ENCODE measurements at places on chromosomes 7 and 10. TPM values are rescaled to one million over a fixed set of nuclear protein-coding genes. Genes with fewer than 3 reads are reported as not detected.

The HMX3 gene
- polyA plus RNA-seq, result not detected

The JAKMIP3 gene
- 0.05 TPM for polyA plus RNA-seq

The SPDYE11 gene
- polyA plus RNA-seq, result not detected

The BTBD16 gene
- polyA plus RNA-seq, result not detected

The NPC1L1 gene
- polyA plus RNA-seq, result 0.09 TPM

The TMEM225B gene
- 1.3 TPM for polyA plus RNA-seq

The ABCF2 gene
- polyA plus RNA-seq, result 41.6 TPM

GRCh38 chr7:85184599-85185423 lies 2.0 kb downstream of the SEMA3D start:
- DNase-seq, result peak; percentile 47
- H3K4me3 ChIP-seq, result peak overlapping the region; percentile 79
- no peaks in the 10 kb centered on the region for H3K36me3 ChIP-seq
- H3K4me1 ChIP-seq, result peaks cover 2% of the 10 kb centered on the region
- no peak overlapping the region for H3K27ac ChIP-seq
- H3K27me3 ChIP-seq, result no peaks in the 10 kb centered on the region

DNA sequence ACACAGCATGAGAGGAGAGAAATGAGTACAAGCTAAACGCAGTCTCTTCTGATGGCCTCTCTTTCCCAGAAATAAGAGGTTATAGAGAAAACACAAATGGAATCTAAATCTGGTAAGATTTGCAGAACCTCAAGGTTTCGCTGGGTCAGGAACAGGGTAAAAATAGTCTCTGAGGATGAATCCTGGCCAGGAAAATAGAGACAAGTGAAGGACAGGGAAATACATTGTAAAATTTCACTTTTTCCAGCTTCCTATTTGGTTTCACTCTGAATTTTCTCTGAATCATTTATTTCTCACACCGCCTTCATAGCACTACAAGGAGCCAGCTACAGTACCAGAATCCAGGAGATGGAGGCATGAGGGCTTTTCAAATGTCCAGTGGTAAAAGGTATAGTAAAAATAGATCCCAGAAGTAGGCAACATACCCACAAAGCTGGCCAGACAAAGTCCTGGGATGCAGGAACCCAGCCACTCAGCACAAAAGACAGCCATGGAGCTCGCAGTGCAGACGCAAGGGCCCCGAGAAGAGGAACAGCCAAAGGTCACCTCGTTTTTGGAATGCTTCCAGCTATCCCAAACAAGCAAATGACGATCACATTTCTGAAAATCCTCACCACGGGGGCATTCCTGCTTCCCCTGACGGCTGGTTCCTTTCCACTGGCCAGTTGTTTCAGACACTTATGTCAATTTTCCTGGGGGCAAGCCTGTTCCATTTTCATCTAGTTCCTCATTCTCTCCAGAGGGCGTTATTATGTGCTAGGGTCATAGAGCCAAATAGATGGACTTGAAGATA lies 21.5 kb upstream of the IKZF1 start:
- H3K4me1 ChIP-seq, result no peaks in the 10 kb centered on the region
- no peak for DNase-seq

DNA sequence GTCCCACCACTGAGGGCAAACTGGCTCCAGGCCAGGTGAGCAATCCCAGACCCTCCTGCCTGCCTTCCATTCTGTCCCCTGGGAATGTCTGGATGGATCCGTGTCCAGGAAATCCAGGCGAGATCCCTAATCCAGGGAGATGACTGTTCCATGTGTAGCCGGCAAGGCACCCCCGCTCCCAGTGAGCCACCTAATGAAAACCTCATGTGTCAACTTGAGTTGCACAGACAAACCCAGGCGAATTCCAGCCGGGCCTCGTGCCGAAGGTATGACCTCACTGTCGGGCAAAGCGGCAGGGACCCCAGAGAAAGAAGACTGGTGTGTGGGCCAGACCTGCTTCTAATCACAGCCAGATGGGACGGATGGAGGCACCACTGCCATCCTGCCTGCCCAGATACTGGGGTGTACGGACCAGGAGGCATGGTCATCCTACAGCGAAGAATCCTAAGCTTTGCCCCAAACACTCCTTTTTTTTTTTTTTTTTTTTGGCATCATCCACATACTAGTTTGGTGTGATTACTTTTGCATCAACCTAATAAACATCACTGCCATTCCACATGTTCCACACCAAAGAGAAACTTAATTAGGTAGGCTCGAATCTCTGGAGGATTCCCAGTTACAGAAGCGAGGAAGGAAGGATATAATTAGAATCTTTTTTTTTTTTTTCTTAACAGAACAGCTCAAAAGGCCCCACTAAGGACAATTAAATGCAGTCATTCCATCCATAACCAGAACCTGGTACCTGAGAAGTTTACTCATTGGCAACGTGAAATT lies 313.1 kb downstream of the CALN1 start:
- H3K4me1 ChIP-seq, result no peaks in the 10 kb centered on the region
- no peaks in the 10 kb centered on the region for H3K36me3 ChIP-seq
- H3K27me3 ChIP-seq, result no peaks in the 10 kb centered on the region
- no peak overlapping the region for H3K4me3 ChIP-seq
- DNase-seq, result no peak
- no peak overlapping the region for H3K27ac ChIP-seq

DNA sequence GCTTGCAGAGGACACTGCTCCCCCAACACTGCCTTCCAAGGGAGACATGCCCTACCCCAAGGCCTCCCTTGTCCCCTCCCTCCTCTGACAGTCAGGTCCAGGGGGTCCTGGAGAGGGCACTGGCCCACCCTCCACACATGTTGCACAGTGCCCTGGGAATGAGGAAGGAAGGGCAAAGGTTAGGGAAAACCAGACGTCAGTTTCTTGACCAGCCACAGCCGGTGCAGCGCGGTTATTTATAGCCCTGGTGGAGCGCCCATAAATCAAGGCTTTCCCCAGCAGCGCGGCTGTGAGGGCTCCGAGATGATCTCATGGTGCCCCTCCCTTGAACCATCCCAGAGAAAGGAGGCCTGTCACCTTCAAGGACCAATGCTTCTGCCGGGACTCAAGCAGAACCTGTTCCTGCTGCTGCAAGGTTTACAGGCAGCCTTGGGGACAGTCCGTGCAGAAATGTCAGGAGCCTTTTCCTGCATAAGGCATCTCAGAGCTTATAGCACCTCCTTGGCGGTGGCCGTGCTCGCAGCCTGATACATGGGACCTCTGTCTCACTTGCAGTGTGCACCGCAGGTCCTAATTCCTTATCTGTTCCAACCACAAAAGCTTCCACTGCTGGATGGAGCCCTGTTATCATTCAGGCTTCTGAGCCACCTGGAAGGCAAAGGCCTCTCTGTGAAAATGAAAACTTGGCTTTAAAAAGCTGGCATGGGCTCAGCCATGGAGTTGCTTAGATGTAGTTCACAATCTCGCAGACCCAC lies 127.3 kb downstream of the LHPP start:
- H3K27me3 ChIP-seq, result no peaks in the 10 kb centered on the region
- H3K4me1 ChIP-seq, result no peaks in the 10 kb centered on the region
- H3K4me3 ChIP-seq, result no peak overlapping the region
- no peaks in the 10 kb centered on the region for H3K36me3 ChIP-seq
- H3K27ac ChIP-seq, result no peak overlapping the region
- peak; percentile 68 for DNase-seq

DNA sequence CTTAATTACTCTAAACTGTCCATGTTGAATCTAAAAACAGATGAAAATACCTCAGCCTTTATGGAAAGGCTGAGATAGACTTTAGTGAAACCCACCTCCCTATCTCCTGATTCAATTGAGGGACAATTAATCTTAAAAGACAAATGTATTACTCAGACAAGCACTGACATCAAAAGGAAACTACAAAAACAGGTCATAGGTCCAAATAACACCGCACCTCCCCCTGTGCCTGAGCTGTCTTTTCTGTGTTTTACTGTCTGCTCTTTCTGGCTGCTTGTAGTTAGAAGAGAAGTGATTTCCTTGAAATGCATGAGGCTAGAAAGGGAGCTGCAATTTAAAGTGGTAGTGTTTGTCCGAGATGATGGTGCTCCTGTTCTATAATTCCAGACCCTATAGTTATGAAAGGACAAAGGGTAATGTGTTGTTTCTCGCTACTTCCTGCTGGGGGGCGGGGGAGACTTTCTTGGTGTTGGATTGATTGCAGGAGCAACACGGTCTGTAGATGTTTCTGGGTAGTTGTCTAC lies 16.0 kb downstream of the AKR1C8 start:
- no peaks in the 10 kb centered on the region for H3K27me3 ChIP-seq
- H3K4me1 ChIP-seq, result no peaks in the 10 kb centered on the region
- no peaks in the 10 kb centered on the region for H3K36me3 ChIP-seq
- H3K27ac ChIP-seq, result no peak overlapping the region

- H3K4me3 ChIP-seq, result no peak overlapping the region
- no peaks in the 10 kb centered on the region for H3K27me3 ChIP-seq
- H3K36me3 ChIP-seq, result no peaks in the 10 kb centered on the region
- no peak overlapping the region for H3K27ac ChIP-seq
Observed at GRCh38 chr7:134046594-134047128, 80.5 kb upstream of the LRGUK start.

DNA sequence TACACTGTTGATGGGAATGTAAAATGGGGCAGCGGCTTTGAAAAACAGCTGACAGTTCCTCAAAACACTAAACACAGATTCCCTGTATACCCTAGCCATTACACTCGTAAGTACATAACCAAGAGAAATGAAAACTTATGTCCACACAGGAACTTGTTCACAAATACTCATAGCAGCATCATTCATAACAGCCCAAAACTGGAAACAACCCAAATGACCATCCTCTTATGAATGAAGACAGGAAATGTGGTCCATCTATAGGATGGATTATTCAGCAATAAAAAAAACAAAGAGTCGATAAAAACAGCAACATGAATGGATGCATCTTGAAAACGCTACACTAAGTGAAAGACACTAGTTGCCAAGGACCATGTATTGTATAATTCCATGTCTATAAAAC lies 23.7 kb downstream of the NMT2 start:
- no peak overlapping the region for H3K27ac ChIP-seq
- DNase-seq, result peak; percentile 52
- H3K27me3 ChIP-seq, result no peaks in the 10 kb centered on the region
- no peaks in the 10 kb centered on the region for H3K36me3 ChIP-seq

DNA sequence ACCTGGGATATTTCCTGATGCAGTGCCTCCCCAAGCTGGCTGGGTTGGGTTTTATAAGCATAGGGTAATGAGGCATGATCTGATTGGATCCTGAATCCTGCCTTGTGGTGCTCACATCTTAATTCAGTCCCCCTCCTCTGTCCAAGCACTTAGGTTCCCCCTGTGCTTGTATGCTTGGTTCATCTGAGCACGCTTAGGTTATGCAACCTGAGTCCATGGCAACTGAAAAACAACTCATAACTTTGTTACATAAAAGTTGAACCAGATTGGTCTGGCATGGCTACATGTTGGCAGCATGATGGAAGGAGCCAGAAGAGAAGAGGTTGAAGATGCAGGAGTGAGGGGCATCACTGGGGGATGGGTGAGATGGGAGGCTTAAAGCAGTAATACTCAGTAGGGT lies 57.3 kb upstream of the OSBPL3 start:
- H3K36me3 ChIP-seq, result no peaks in the 10 kb centered on the region
- no peak overlapping the region for H3K4me3 ChIP-seq
- no peaks in the 10 kb centered on the region for H3K4me1 ChIP-seq
- no peak overlapping the region for H3K27ac ChIP-seq
- DNase-seq, result no peak

GRCh38 chr10:42753126-42753506 lies 29.5 kb upstream of the BMS1 start:
- H3K27me3 ChIP-seq, result peaks cover 20% of the 10 kb centered on the region
- no peaks in the 10 kb centered on the region for H3K4me1 ChIP-seq
- peak overlapping the region; percentile 17 for H3K4me3 ChIP-seq
- no peaks in the 10 kb centered on the region for H3K36me3 ChIP-seq
- peak; percentile 46 for DNase-seq

GRCh38 chr7:67391168-67391567 lies 394.5 kb downstream of the TYW1 start:
- H3K36me3 ChIP-seq, result no peaks in the 10 kb centered on the region
- no peak overlapping the region for H3K27ac ChIP-seq
- no peak for DNase-seq
- no peak overlapping the region for H3K4me3 ChIP-seq
- H3K4me1 ChIP-seq, result no peaks in the 10 kb centered on the region
- no peaks in the 10 kb centered on the region for H3K27me3 ChIP-seq

DNA sequence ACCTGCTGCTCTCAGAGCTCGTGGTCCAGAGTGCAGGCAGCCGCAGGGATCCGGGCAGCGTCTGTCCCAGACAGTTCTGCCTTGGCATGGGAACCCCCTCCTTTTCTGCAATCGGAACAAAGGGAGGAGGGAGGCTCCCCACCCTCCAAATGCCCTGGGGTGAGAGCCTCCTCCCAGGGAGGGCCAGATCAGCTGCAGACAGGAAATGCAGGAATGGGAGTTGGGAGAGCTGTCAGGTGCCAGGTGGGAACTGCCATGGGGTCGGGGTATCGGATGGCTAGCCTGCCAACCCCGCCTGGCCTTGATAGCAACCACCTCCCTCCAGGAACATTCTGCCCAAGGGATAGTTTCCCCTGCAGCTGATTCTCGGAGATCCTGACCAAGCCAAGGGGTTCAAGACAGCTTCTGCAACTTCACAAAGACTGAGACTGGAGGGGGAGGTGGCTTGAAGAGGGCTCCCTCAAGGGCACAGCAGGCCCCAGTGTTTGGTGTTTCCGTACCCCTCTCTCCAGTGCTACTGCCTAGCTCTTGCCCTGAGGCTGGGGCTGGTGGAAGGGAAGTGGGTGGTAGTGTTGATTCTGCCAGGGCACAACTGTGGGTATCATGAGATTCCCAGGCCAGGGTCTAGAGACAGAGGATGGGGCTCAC lies at the start of gene CALML5:
TSS of gene CALML5 (minus strand) at position 78 of the 648 bp plus-strand sequence. CDS start 132 bp downstream, outside the sequence.
- H3K36me3 ChIP-seq, result no peaks in the 10 kb centered on the region
- H3K27ac ChIP-seq, result no peak within 1 kb of the TSS
- H3K27me3 ChIP-seq, result peaks cover 17% of the 10 kb centered on the region
- H3K4me1 ChIP-seq, result no peaks in the 10 kb centered on the region
- no peak within 1 kb of the TSS for H3K4me3 ChIP-seq
- DNase-seq, result no peak

GRCh38 chr7:40959955-40960354 lies 742.9 kb downstream of the INHBA start:
- no peaks in the 10 kb centered on the region for H3K4me1 ChIP-seq
- no peaks in the 10 kb centered on the region for H3K27me3 ChIP-seq
- DNase-seq, result no peak
- H3K27ac ChIP-seq, result no peak overlapping the region
- no peaks in the 10 kb centered on the region for H3K36me3 ChIP-seq

GRCh38 chr7:44769776-44770294 lies 21.2 kb downstream of the ZMIZ2 start:
- H3K27me3 ChIP-seq, result no peaks in the 10 kb centered on the region
- DNase-seq, result peak; percentile 67
- H3K27ac ChIP-seq, result no peak overlapping the region
- H3K36me3 ChIP-seq, result peaks cover 10% of the 10 kb centered on the region

GRCh38 chr7:1673581-1674118 lies 3.6 kb downstream of the ELFN1 start:
- no peaks in the 10 kb centered on the region for H3K36me3 ChIP-seq

All from fibroblast of lung (primary cell).